ENCODE measurements at places on chromosomes 4 and X. TPM values are rescaled to one million over a fixed set of nuclear protein-coding genes. Genes with fewer than 3 reads are reported as not detected.
A peak's percentile ranks its signal among the peaks of the same experiment; 100 is the strongest.

GRCh38 chrX:102067966-102068723 lies 57.3 kb upstream of the TCEAL2 start:
- no peak for DNase-seq

MCF2 gene
- total RNA-seq = 0.32 TPM

- DNase-seq = no peak
Measured at GRCh38 chr4:32189788-32190187, 1469.6 kb downstream of the PCDH7 start.

DNA sequence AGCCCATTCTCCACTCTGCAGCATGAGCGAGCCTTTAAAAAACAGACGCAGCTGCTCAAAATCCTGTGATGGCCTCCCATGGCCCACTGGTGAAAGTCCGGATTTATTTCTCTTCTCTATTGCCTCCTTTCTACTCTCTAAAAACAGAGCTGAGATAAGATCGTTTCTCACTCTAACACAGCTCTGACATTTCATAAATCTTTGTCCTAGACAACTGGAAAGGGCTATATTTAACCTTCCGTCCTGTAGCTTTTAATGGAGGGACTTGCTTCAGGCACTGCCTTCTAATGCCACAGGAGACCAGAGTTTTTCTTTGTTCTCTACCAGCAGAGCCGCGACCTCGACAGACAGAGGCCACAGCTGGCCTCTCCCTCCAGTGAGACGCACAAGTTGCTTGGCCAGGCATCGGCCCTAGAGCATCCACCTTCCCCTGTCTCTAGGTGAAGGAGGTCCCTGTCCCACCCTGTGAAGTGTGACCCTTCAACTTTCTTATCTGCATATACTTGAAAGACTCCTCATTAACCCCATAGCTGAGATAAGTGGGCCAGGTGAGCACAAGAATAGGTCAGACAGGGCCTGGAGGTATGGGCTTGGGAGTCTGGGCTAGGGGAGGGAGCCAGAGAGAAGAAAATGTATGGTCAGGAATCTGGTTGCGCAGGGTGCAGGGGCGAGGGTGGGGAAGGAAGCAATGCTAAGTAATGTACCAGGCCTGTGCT lies 50.0 kb downstream of the RTL5 start:
- no peak for DNase-seq

PLAC8 gene
- total RNA-seq = 2.6 TPM

- DNase-seq = no peak
Measured at GRCh38 chr4:10083861-10084641, 32.5 kb downstream of the WDR1 start.

GRCh38 chrX:43707812-43708548 lies 51.9 kb downstream of the MAOA start:
- DNase-seq = peak; percentile 89

DNA sequence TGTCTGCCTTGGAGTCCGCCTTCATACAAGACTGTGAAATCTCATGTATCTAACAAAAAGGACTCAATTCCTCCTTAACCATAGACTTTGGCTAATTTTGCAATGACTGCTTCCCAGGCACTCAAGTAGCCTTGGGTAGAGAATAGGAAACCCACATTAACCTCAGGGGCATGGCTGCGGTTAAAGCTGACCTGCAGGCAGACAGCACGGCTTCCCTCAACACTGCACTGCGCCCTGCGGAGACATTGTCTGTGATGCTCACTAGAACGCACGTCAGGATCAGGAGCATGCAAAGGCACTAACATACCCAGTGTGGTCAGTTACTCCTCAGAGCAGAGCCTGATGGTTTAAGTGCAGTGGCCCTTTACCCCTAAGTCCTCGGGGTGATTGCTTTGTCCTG lies 10.3 kb upstream of the GPR143 start:
- no peak for DNase-seq

DNA sequence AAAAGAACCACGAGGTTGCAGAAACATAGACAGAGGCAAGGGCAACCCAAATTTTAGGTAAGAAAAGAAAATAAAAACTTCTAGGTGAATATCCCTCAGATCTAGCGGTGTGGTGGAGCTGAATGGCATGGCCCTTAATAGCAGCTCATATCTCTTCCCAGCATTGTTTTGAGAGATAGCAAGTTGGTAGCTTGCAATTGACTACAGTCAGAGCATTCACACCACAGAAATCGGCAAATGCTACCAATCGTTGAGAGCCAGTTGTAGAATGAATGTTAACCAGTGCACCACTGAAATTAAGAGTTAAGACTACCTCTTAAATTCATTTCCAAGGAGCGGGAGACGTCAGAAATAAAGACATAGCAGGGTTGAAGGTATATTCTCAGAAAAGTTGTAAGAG lies 184.0 kb upstream of the KIT start:
- no peak for DNase-seq

CLGN gene
- total RNA-seq = 42.1 TPM

MTMR8 gene
- 0.82 TPM for total RNA-seq

DNA sequence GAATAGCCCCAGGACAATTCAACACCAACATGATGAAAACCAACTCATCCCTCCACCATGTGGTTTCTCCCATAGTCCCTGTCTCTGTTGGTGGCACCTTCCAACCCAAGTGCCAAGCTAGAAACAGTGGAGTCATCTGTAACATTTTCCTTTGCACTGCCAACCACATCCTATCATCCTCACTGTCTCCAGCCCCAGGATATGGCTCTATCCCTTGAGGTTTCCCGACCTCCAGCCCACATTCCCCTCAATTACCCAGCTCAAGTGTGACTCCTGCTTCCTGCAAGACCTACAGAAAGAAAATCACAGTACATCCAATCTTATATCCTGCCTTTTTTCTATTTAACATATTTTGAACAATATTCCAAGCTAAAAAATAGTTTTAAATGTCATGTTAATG lies 24.2 kb downstream of the PNMA6F start:
- DNase-seq = no peak

DNA sequence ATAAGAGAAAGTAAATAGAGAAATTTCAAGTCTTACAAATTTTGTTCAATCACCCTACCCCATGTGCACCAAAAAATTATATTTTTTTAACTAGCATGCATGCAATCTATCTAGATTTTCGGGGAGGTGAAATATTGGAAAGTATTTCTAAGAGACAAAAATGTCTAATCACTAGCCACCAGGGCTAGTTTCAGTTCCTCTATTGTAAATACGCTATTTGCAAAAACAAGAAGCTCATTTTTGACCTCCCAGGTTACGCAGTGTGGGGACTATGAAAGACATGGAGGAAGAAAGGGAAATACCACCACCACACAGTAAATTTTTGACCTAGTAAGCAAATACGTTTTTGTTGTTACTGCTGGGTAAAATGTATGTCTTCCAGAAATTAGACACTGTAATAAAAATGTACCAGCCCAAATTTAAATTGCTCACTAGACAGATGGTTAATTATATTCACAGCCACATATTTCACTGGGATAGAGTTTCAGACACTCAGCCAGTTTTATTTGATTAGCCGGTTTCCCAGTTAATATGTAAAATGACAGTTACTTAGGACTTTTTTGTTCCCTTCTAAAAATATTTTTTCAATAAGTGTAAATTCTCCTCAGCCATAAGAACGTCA lies 2.2 kb downstream of the NEXMIF start:
- DNase-seq = no peak

MSL3 gene
- total RNA-seq = 13.4 TPM

DNA sequence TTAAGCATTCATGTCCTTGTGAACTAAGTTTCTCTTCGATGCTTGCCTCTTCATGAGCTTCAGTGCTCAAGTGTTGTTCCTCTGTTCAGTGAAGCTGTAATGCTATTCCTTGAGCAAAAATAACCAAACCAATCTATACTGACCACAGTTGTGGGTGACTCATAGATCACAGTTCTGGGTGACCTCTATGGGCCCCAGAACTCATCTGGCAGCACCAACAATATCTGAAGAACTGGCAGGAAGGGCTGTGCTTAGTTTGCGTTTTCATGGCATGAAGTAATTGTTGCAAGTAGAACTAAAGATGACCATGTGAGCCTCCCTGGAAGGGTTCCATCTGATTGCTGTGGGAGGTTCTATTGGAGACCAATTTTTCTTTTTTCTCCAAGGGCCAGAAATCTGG lies 106.2 kb downstream of the CCNG2 start:
- DNase-seq = no peak

ZNF81 gene
- 4.5 TPM for total RNA-seq

MGAT4D gene
- total RNA-seq = 3.2 TPM
